ENCODE measurements at places on chromosomes 1 and 21. TPM values are rescaled to one million over a fixed set of nuclear protein-coding genes. Genes with fewer than 3 reads are reported as not detected.

GRCh38 chr1:173356191-173356762, 120.9 kb upstream of the PRDX6 start:
- DNase-seq, result no peak

DNA sequence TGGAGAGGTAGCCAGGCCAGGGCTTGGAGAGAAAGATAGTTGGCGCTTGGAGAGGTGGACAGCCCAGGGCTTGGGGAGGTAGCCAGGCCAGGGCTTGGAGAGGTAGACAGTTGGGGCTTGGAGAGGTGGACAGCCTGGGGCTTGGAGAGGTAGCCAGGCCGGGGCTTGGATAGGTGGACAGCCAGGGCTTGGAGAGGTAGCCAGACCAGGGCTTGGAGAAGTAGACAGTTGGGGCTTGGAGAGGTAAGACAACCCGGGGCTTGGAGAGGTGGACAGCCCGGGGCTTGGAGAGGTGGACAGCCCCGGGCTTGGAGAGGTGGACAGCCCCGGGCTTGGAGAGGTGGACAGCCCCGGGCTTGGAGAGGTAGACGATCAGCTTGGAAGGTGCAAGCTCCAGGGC, 7.7 kb downstream of the LSS start:
- no peak for DNase-seq

GRCh38 chr1:170520601-170521000, 11.4 kb upstream of the GORAB start:
- DNase-seq, result no peak

- DNase-seq, result no peak
These were observed 27.8 kb upstream of the DMRTA2 start for GRCh38 chr1:50450861-50451653.

DNA sequence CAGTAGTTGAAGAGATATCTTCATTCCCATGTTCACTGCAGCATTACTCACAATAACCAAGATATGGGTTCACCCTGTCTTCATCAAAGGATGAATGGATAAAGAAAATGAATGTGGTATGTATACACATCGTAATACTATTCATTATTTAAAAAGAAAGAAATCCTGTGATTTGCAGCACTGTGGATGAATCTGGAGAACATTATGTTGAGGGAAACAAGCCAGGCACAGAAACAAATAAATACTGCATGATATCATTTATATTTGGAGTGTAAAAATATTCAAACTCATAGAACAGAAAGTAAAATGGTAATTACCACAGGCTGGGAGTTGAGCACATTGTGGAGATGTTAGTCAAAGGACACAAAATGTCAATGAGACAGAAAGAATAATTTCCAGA, 977.2 kb downstream of the AMY1C start:
- DNase-seq, result no peak

OR14K1 gene
- total RNA-seq, result not detected

DCLRE1B gene
- total RNA-seq, result 5.1 TPM
